ENCODE measurements at places on chromosomes 16 and 17. TPM values are rescaled to one million over a fixed set of nuclear protein-coding genes. Genes with fewer than 3 reads are reported as not detected.

DNA sequence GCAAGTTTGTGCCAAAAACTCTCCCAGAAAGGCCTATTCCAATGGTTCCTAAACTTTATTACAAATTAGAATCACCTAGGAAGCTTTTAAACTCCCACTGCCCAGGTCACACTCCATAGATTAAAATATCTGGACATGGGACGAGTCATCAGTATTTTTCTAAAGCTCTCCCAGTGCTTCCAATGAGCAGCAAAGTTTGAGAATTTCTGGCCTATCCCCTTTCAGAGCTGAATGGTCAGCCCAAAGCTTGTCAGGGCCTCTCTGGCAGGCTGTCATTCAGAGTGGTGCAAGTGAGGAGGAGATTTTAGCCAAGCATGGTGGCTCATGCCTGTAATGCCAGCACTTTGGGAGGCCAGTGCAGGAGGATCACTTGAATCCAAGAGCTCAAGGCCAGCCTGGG, 2.4 kb downstream of the BCL6B start:
- no peak for ATAC-seq

DNA sequence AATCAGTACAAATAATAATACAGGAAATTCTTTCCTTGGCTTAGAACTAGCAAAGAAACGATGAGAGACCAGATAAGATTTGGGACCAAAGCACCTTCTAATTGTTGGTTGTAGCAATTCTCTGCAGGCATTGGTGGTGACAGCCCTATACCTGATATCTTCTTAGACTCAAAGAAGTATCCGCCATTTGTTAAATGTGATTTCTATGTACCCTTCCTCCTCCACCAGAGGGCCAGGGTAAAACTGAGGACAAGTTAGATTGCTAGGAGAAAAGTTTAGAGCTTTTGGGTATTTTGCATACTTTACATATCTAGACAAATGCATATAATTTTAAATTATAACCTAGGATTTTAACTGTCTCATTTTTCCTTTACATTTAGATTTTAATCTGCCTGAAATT, 304.3 kb downstream of the HS3ST4 start:
- ATAC-seq: no peak

- ATAC-seq: no peak
Observed at GRCh38 chr17:21082001-21082436, 39.2 kb upstream of the USP22 start.

DNA sequence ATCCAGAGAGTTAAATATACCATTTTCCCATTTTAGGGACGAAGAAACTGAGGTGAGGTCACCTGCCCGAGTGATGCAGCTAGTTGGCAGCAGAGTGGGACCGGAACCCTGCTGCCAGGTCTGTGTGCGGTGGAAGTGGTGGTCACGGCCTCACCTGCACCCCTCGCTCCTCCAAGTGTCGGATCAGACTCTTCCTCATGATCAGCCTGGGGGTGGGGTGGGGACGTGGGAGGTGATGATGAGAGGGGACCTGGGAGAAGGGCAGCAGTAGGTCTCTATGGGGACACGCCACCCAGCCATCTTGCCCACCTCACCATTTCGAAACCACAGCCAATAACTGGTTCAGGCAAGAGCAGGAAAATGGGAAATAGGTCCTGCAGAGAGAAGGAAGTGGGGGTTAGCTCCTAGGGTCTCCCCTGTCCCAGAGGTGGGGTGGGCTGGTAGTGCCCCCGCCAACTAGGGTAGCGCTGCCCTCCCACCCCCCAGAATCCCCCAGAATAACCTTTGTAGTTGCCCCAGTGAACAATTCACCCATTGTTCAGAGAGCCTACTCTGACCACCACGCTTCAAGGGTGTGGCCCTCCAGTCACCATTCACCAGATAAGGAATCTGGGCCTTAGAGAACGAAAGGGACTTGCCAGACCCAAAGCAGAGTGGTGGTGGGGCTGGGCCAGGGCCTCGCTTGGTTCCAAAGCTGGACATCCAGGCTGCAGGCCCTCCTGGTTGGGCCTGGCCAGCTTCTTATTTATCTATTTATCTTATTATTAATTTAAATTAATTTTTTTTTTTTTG, 5.1 kb downstream of the GDPD3 start:
- ATAC-seq: no peak

Gene DGKE
- 9.9 TPM for total RNA-seq

Gene KRTAP3-1
- not detected for total RNA-seq

- ATAC-seq: no peak
Observed at GRCh38 chr17:73711184-73711583, 66.9 kb upstream of the SDK2 start.

Gene SLC16A11
- 0.39 TPM for total RNA-seq

Measured in gastroesophageal sphincter (tissue), 4 donors.